CD4-positive, alpha-beta T cell treated with Interferon alpha-2 for 1 hour (primary cell): ENCODE measurements at places on chromosomes 11 and 22.

- DNase-seq, result peak; percentile 41
These were observed 31.2 kb upstream of the SMIM35 start for GRCh38 chr11:118117790-118118601.

GRCh38 chr11:130390071-130390758 lies 38.2 kb downstream of the ADAMTS8 start:
- peak; percentile 4 for DNase-seq

GRCh38 chr22:35864545-35865165 lies 147.0 kb downstream of the APOL5 start:
- no peak for DNase-seq

DNA sequence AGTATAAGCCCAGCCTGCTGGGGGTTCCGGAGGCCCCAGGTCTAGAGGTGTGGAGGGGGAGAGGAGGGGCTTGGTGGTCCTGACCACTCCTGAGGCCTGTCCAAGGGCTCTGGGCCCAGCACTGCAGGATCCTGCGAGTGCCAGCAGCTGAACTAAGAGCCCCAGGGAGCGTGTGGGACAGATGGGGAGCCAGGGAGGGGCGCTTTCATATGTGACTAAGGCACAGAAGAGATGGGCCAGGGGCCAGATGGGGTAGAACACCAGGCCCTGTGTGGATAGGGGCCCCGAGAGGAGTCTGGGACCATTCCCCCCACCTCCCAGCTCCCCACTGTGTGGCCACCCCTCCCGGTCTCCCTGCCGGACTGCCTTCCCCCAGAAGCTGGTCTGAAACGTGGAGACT lies 18.4 kb downstream of the MAFF start:
- DNase-seq, result no peak

DNA sequence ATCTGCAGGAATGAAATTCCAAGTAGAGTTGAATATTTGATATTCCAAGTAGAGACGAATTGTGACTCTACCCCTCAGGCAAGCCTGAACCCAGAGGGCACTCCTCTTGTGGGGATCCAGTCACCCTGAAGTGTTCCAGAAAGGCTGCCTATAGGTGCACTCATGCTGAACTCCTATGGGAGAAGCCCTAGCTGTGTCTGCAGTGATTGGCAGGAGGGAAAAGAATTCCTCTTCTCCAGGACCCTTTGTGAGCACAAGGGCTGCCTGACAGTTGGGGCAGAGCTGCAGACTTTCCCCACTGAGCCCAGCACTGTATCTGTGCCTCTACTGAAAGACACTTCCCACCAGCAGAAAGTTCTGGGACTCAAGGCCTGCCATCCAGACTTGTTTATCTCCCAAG lies 35.0 kb downstream of the BBOX1 start:
- DNase-seq, result no peak

DNA sequence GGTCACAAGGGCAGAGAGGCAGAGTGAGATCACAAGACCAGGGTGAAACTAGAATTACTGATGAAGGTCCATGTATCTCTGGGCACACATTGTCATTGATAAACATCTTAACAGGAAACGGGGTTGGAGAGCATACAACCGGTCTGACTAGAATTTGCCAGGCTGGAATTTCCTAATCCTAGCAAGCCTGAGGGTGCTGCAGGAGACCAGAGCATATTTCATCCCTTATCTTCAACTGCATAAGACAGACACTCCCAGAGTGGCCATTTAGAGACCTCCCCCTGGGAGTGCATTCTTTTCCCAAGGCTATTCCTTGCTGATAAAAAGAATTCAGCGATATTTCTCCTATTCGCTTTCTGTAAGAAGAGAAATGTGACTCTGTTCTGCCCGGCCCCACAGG lies 84.6 kb upstream of the IZUMO1R start:
- no peak for DNase-seq

- no peak for DNase-seq
These were observed 42.6 kb downstream of the MAP6 start for GRCh38 chr11:75625991-75626888.
